ENCODE measurements at places on chromosomes 5 and 9.

DNA sequence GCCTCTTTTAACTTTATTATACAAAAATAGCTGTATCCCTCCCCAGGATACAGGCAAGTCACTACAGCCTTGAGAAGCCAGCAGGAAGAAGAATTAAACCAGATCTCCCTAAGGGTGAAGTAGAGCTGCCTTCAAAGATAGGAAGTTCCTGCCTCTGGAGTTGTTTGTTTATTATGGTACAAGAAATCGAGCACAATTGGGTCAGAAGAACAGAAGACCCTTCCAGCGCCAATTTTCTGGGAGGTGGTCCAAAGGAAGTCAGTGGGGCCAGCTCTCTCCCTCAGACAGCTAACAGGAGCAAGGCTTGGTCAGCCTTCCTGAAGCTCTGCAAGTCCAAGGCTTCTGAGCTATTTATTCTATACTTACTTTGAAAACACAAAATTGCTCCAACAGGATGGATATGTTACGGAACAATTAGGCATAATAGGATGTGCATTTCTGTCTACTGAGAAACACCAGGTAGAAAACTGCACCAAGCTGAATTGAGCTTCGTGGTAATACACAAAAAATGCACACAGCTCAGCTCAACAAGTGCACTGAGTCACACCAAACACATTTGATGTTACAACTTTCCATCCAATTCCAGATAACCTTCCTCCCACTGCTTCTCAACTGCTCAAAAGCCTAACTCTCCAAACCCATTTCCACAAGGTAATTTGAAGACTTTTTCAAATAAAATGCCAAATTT lies 16.0 kb downstream of the SERINC5 start:
- no peak for DNase-seq

- no peak for DNase-seq
Observed at GRCh38 chr9:132230605-132231004, 68.7 kb downstream of the NTNG2 start.

GRCh38 chr9:33466565-33467495 lies 6.9 kb downstream of the NOL6 start:
- no peak for DNase-seq

DNA sequence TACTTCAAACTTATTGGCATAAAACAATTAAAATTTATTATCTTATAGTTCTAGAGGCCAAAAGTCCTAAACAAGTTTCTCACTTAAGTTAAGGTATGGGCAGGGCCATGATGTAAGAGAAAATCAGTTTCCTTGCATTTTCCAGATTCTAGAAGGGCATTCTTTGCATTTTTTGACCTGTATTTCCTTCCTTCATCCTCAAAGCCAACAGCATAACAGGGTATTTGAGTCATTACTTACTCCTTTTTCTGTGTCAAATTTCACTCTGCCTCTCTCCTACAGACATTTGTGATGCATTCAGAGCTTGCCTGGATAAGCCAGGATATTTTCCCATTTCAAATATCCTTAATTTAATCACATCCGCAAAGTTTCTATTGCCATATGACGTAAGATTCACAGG lies 1499.0 kb downstream of the EFNA5 start:
- peak; percentile 45 for DNase-seq

DNA sequence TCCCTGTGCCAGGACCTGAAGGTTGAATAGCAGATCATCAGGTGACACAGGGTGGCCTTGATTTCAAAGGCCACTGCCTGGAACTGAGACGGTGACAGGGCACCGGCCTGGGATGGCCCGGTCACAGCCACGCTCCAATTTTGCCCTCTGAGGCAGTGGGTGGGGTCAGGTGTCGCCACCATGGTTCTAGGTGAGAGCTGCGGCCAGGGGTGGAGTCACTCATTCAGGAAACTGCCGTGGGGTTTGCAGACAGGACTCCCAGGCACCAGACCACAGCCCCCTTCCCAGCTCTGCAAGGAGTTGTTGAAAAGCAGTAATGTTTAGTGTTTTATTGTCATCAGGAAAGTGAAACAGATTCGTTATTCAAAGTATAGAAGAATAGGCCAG lies 17.3 kb upstream of the RNU6ATAC start:
- no peak for DNase-seq

GRCh38 chr5:4230786-4231641 lies 635.4 kb downstream of the IRX1 start:
- no peak for DNase-seq

DNA sequence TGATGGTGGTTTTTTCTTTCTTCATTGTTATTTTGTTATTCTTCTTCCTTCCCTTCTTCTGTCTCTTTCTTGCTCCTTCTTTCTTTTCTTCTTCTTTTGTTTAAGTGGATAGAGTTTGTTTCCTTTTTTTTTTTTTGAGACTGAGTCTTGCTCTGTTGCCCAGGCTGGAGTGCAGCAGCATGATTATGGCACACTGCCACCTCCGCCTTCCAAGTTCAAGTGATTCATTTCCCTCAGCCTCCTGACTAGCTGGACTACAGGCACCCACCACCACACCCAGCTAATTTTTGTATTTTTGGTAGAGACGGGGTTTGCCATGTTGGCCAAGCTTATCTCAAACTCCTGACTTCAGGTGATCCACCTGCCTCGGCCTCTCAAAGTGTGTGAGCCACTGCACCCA lies 40.3 kb downstream of the JAK2 start:
- no peak for DNase-seq

DNA sequence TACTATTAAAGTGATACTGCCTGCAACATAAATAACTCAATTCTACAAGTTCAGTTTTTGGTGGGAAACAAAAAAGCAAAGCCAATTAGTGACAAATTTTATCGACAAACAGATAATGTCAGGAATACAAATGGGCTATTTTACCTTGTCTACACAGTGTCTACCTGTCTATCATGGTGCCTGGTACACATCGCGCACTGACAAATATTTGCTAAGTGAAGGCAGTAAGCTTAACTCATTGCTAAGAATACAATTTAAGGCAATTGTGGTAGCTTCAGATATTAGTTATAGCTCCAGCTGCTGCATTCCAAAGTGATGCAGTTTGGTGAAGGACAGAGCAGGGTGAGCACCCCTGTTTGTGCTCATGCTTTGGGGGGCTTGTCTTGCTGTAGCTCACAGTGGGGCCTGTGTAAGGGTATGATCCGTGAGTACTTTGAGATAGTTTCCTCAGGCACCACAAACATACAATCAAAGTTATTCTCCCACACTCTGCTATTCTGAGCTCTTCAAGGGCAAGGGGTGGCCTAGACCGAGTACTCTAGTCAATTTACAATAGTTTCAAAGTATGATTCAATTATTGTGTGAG lies 24.7 kb downstream of the ELL2 start:
- no peak for DNase-seq

All from SW 1271 (cell line).